CD4-positive, alpha-beta T cell treated with Interleukin-15 for 4 hours (primary cell): ENCODE measurements at places on chromosomes 6 and 20.

DNA sequence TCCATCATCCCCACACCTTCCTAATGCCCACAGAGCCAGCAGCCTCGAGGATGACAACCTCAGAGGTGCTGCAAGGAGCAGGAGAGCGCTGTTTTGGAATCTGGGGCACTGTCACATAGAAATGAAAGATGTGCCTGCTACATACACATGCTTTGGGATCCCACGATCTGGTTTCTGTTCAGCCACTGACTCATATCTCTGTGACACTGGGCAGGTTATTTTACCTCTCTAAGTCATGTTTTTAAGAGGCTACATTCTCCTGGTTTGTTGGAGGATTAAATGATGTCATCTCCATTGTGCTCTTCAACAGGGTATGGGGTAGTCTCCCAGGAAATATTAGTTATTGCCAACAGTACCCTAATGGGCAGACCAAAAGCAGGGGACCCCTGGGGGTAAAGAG, 32.6 kb upstream of the TAB2 start:
- DNase-seq = no peak

DNA sequence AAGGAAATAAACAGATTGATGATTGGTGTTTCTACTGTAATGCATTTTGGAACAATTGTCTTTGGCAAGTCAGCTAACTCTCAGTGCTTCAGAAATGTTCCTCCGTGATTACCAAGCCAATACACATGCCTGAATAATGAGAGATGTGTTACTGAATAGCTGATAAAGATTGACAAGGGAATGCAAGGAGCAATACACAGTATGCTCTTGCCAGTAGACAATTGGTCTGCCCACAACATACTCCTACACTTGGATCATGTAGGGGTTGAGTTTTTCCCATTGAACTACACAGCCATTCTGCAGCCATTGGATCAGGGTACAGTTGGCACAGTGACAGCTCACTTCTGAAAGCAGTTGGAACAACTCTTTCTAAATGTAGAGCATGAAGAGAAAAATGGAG, 5.6 kb upstream of the GJB7 start:
- no peak for DNase-seq

GRCh38 chr6:5979650-5980420, 26.9 kb downstream of the NRN1 start:
- DNase-seq = no peak

DNA sequence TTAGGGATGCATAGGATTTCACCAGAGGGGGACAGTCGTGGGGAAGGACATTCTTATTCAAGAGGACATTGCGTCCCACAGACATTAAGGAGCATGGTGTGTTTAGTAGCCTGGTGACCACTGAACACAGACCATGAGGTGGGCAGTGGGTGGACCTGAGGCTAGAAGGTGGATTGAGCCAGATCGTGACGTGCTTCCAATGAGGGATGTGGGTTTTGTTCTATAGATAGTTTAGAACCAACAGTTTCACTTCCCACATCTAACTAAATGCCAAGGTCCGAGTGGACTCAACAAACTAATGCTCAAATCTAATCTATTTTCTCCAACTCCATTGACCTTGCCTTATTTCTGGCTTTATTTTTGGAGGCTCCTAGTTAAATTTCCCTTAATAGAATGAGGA, 58.5 kb downstream of the OGFRL1 start:
- no peak for DNase-seq
